ENCODE measurements at places on chromosomes 1 and 21.

DNA sequence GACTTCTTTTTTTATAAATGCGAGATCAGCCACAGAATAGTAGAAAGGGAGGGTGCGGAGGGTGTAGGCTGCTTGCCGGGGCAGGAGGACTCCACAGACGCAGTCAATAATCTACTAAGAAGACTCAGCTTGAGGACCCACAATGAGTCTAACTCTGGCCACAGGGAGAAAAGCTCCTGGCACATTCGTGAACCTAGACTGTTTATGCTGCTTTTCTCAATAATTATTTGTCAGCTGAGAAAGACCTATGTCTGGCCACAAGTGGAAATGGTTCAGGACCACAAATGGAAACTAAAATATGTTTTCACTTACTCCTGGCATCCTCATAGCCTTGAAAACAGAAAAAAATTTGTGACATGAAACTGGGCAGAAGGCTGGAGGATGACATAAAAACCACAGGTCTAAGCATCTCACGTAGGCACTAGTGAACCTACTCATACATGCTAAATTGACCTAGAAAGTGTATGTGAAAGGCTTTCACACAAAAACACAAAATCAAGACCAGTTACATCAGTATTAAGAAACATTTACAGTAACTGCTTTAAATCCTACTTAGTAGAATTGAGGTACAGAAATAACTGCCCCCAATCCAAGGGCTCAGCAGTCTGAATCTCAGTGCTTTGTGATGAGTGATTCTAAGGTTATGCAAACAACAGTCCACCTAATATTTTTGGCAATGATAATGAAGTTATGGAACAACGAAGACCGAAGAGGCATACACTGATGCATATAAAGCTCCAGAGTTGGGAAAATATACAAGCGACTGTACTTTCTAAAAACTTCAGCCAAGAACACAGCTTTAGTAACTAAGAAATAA, 159.5 kb downstream of the SLC45A1 start:
- DNase-seq = no peak

DNA sequence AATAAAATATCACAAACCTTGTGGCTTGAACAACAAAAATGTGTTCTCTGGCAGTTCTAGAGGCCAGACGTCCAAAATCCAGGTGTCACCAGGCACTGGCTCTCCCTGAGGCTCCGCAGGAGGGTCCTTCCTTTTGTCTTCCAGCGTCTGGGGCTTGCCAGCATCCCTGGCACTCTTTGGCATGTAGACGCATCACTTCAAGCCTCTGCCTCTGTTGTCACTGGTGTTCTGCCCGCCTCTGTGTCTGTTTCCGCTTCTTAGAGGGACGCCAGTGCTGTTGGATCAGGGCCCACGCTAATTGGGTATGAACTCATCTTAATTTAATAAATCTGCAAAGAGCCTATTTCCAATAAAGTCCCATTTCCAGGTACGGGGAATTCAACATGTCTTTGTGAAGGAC, 273.7 kb upstream of the C1orf174 start:
- DNase-seq = no peak

DNA sequence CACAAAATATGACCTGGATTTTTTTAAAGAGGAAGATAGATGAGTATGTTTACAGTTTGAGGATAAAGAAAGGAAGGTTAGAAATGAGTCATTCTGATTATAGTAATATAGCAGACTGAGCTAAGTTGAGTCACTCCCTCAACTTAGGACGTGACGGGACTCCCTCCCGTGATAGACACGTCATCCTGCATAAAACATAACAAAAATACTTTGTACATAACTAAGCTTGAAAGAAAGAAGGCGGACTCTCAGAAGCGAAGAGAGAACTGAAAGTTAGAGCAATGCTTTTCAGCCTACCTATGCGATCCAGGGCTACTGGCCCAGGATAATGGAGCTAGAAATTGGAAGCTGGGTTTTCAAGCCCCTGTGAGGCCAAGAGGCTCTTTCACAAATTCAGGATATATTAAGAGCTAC, 53.0 kb upstream of the DESI2 start:
- DNase-seq = peak; percentile 84

DNA sequence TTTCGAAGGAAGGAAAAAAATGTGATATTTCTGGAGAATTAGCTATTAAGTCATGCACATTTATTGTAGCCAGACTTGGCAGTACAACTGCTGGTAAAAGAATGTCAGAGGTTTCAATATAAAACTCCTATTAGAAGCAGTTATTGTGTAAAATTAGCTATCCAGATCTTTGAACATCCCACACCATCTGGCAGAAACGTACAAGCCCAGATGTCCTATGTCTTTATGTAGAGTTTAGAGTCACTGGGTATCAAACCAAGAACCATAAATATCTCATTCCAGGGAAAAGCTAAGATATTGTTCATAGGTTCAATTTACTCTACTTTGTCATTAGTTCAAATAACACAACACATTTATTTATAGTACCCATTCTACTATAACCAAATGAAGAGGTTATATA, 31.4 kb downstream of the OLFM3 start:
- no peak for DNase-seq

DNA sequence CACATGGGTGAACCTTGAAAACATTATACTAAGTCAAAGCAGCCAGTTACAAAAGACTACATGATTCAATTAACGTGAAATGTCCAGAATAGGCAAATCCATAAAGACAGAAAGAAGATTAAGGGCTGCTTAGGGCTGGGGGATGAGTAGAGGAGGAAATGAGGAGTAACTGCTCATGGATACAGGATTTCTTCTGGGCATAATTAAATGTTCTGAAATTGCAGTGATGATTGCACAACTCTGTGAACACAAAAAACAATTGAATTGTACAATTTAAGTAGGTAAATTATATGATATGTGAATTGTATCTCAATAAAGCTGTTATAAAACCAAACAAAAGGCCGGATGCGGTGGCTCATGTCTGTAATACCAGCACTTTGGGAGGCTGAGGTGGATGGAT, 52.2 kb downstream of the RERE start:
- no peak for DNase-seq

DNA sequence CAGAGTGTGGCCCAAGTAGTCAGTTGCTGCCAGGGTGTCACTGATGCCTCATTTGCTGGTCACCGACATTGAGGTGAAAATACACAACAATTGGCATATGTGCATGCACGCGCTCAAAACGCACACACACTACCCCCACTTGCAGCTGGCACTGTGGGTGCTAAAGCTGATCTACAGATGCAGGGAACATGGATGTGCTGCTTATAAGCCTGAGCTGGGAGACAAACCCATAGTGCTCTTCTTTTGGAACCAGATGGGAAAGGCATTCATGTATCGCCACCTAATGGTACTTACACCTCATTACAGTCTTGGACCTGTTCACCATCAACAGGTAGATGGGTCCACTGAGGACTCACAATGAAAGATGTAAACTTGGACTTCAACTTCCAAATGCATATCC, 70.3 kb upstream of the CAMK1G start:
- DNase-seq = no peak

- no peak for DNase-seq
Measured at GRCh38 chr1:43432907-43433306, 20.8 kb downstream of the HYI start.

GRCh38 chr1:14375226-14375625, 223.3 kb upstream of the KAZN start:
- DNase-seq = no peak

GRCh38 chr1:38273196-38273804, 226.7 kb upstream of the POU3F1 start:
- DNase-seq = no peak

DNA sequence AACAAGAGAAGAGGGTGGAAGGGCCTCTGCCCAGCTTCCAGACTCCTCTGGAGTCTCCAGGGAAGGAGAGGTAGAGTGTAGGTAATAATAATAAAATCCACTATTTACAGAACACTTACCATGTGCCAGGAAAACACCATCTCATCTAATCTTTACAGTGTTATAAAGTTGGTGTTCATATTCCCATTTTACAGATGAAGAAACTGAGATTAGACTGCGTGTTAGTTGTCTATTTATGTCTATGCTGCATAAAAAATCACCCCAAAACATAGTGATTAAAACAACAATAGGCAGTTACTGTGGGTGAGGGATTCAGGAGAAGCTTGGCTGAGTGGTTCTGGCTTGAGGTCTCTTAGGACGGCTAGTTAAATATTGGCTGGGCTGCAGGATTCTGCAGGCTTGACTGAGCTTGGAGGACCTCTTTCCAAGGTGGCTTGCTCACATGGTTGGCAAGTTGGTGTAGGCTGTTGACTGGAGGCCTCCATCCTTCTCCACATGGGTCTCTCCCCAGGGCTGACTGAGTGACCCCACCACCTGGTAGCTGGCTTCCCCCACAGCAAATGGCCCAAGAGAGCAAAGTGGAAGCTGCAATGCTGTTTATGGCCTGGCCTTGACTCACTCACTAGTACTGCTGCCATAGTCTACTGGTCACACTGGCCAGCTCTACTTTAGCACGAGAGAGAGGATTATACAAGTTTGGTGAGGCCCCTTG, 6.5 kb upstream of the ALX3 start:
- DNase-seq = no peak
